M059J (cell line): ENCODE measurements at places on chromosomes 6 and 20. TPM values are rescaled to one million over a fixed set of nuclear protein-coding genes. Genes with fewer than 3 reads are reported as not detected.

- DNase-seq, result no peak
Observed at GRCh38 chr6:79416931-79417330, 120.3 kb downstream of the LCA5 start.

- peak; percentile 52 for DNase-seq
Observed at GRCh38 chr20:20837574-20838021, 125.2 kb upstream of the RALGAPA2 start.

DNA sequence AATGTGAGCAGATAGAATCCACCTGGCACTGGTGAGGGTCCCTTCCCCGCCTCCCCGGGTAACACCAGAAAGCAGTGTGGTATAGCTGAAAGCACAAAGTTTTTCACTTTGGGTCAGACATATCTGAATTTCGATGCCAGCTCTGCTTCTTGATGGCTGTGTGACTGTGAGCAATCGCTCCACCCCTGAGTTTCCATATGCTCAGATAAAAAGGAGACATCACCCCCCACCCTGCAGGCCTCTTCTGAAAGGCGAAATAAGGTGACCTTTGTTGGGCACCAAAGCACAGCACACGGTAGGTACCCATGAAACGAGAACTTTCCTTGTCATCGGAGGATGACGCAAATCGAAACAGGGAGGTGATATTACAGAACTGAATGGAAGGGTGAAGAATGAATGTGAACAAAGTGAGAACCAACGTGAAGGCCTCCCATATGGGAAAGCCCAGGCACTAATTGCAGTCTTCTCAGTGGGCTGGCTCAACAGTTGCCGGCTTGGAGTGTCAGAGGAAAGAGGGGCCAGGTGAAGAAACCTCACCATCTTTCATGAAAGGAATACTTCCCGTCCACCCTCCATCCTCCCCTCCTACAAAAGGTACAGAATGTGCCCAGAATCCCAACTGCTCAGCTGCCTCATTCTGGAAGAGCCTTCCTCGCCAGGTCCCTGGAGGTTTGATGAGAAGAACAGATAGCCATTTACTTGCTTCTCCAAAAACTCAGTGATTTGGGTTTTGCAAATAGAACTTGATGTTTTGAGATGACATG, 61.8 kb downstream of the NFATC2 start:
- DNase-seq, result no peak

DNA sequence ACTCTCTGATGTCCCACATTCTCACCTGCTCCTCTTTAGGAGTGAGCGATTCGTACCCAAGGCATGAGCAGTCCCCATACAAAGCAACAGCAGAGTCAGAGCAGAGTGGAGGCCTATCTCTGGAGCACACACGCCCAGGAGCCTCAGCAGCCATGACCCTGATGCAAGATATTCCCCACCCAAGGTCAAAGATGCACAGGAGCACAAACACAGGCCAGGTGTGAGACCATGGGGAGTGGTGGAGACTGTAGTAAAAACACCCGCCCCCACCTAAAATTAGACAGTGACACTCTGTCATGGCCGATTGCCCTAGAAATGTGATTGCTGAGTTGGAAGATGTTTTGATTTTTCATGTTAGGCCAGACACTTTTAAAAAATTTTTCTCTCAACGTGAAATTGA, 21.4 kb downstream of the RRBP1 start:
- DNase-seq, result no peak

DNA sequence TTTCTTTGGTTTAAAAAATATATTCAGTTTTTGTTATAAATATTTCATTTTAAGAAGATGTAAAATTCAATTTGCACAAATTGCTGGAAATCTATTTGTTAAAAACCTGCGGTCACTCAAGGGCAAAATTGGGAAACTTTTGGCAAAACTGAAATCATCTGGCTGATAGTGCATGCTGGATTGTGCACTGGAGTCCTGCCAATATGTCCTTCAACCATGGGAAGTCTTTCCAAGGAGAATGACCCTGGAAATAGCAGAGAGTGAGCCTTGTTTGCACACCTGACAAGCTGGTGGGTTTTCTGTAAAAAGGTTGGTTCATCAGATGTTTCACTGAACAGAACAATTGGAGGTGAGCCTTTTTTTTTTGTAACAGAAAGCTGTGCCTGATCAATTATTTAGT, 413.5 kb downstream of the BTBD3 start:
- no peak for DNase-seq

Gene OR2H2
- not detected in 2 replicates for total RNA-seq

- no peak for DNase-seq
Observed at GRCh38 chr6:146014233-146014632, 14.6 kb upstream of the GRM1 start.

Gene EPB41L1
- total RNA-seq, result 20.1 and 34.9 TPM in 2 replicates

Gene GRM1
- total RNA-seq, result 0.02 TPM in 2 replicates

DNA sequence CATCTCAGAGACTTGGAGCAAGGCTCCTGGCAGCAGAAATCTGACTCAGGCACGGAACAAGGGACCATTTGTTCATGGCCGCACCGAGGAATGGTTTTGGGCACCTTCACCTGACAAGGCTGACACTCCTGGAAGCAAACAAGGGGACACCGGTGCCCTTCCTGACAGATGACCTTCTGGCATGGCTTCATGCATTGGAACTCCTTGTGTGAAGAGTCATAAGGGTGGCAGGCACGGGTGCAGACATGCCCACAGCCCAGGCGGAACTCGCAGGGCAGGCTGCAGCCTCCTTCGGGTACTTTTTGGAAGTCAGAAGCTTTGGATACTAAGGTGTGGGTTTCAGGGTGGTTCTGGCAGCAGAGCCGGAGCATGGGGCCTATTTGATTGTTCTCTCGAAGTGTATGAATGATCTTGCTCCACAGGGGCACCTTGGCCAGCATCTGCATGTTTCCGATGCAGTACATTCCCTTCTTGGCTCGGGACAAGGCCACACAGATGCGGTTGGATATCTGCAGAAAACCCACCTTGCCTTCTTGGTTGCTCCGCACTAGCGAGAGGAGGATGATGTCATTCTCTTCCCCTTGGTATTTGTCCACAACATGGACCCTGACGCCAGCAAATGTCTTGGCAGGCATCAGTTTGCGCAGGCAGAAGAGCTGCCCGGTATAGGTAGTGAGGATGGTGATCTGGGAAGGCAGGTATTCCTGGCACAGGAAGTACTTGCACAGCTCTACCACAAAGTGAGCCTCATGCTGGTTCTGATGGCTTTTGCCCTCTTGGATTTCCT, 28.8 kb downstream of the ZNFX1 start:
- DNase-seq, result no peak

GRCh38 chr6:33857932-33858475, 54.2 kb upstream of the MLN start:
- DNase-seq, result no peak

DNA sequence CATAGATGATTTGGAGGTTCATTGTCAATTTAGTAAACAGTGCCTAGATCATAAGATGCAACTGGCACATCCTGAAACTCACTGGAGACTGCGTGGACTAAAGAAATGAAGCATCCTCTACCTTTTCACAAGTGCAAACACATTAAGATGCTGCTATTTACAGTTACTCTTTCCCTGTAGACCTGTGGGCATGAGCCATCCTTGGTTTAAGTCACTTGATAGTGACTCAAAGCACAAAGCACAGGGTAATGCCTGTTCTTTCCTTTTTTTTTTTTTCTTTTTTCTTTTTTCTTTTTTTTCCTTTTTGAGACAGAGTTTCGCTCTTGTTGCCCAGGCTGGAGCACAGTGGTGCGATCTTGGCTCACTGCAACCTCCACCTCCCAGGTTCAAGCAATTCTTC, 10.0 kb upstream of the HLA-DQA1 start:
- DNase-seq, result no peak

GRCh38 chr6:147958683-147959082, 384.0 kb upstream of the SASH1 start:
- DNase-seq, result no peak

Gene SAMD10
- 0.42 and 1.2 TPM in 2 replicates for total RNA-seq
